Posterior cingulate gyrus (tissue), 11 donors: ENCODE measurements at places on chromosomes 6 and 20.

DNA sequence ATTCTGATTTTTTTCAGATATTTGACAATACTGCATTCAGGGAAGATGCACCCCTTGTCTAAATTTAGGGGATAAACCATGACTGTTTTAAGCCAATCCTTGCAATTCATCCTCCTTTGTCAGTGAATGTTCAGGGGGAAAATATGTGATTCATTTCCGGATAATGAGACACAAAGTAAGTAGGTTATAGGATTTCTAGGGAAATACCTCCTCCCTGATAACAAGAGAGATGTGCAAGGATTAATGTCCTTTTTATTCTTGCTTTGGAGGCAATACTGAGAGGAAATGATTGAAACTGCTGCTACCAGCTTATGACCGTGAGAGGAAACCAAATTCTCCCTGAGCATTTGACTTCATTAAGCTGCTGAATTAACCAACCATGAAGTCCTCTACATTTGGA lies 161.3 kb upstream of the EYA4 start:
- no peak for DNase-seq

DNA sequence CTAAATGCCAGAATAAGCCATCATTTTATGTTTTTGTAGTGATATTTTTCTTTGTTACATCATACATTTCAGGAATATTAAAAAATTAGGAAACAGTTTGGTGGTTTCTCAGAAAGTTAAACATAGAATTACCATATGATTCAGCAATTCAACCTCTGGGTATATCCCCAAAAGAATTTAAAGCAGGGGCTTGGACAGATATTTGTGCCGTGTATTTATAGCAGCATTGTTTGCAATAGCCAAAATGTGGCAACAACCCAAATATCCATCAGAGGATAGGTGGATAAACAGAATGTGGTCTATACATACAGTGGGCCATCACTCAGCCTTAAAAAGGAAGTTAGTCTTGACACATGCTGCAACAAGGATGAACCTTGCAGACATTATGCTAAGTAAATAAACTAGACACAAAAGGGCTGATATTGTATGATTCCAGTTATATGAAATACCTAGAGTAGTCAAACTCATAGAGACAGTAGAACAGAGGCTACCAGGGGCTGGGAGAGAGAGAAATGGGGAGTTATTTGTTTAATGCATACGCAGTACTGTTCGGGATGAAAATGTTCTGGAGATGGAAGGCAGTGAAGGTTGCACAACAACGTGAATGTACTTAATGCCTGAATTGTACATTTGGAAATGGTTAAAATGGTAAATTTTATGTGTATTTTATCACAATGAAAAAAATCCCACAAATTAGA lies 18.9 kb upstream of the TRAF3IP2 start:
- DNase-seq, result no peak

GRCh38 chr20:21450572-21450971 lies 53.2 kb upstream of the NKX2-4 start:
- no peak for DNase-seq

GRCh38 chr20:53847837-53848170 lies 222.6 kb downstream of the BCAS1 start:
- no peak for DNase-seq

- no peak for DNase-seq
Observed at GRCh38 chr6:156953127-156953478, 175.9 kb downstream of the ARID1B start.

- no peak for DNase-seq
Observed at GRCh38 chr6:105739764-105740163, 336.9 kb upstream of the PREP start.

DNA sequence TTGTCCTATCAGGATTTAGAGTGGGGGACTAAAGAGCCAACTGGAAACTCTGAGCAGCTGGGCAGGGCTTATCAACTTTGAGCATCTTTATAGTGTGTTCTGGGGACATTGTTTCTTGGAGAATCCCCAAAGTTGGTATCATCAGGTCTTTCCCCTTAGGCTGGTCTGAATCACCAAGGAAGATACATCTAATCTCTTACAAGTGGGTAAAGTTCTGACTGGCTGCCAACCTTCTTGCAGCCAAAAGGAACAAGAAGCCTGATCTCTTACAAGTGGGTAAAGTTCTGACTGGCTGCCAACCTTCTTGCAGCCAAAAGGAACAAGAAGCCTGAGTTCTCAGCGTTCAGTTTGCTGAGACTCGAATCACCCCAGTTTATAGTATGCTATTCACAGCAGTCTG lies 1.6 kb upstream of the MED23 start:
- DNase-seq, result peak; percentile 5

- DNase-seq, result no peak
Observed at GRCh38 chr20:47354464-47354713, 2.1 kb downstream of the ZMYND8 start.

GRCh38 chr6:39314273-39314795 lies at the start of gene KCNK17:
Gene KCNK17 (minus strand): TSS chr6:39314419. CDS start chr6:39314320, 99 bp downstream.
- DNase-seq, result no peak

GRCh38 chr6:144036064-144036834 lies 28.2 kb upstream of the PLAGL1 start:
- no peak for DNase-seq

DNA sequence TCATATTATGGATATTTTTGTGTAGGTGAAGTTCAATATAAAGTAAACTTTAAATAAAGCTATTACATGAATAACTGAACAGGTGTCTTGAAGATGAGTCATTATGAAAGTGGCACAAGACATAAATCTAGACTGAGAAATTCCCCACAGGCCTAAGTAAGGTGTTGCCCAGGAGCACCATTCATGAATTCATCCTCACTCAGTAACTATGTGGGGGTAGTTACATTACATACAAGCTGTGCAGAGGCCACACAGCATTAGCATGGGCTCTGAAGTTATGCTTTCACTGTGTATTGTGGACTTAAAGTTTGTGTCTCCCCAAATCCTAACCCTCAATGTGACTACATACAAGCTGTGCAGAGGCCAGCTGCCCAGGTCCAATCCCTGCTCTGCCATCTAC lies 65.9 kb downstream of the BCAS1 start:
- DNase-seq, result no peak

- DNase-seq, result no peak
Observed at GRCh38 chr6:160768101-160768500, 66.1 kb downstream of the PLG start.

DNA sequence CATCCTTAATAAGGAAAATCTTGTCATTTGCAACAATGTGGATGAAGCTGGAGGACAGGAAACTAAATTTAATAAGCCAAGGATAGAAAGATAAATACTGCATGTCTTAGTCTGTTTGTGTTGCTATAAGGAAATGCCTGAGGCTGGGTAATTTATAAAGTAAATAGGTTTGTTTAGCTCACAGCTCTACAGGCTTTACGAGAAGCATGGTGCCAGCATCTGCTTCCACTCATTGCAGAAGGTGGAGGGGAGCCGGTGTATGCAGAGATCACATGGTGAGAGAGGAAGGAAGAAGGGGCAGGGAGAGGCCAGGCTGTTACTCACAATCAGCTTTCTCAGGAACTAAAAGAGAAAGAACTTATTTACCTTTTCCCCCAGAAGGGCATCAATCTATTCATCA lies 118.9 kb upstream of the SMLR1 start:
- DNase-seq, result no peak

GRCh38 chr20:21251278-21251677 lies 51.9 kb upstream of the XRN2 start:
- no peak for DNase-seq

- no peak for DNase-seq
Observed at GRCh38 chr6:144006736-144007477, 1.2 kb downstream of the PLAGL1 start.

DNA sequence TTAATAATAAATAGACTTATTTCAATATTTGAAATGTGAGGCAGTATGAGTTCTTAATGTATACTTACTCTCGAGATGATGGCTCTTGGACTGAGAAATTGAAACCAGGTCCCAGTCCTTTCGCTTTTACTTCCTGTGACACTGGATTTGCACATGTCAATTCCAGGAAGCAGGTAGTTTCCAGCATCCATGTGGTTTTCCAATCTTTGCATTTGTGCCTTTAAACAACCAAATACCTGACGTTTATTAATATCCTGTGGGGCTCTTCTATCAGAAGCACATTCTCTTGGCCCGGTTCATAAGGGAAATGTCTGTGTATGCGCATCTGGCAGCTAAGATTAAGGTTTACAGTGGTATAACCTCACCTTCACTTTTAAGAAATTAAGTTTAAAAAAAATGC lies 13.1 kb downstream of the UTRN start:
- no peak for DNase-seq

GRCh38 chr20:60403105-60403741 lies 445.0 kb downstream of the CDH26 start:
- no peak for DNase-seq

DNA sequence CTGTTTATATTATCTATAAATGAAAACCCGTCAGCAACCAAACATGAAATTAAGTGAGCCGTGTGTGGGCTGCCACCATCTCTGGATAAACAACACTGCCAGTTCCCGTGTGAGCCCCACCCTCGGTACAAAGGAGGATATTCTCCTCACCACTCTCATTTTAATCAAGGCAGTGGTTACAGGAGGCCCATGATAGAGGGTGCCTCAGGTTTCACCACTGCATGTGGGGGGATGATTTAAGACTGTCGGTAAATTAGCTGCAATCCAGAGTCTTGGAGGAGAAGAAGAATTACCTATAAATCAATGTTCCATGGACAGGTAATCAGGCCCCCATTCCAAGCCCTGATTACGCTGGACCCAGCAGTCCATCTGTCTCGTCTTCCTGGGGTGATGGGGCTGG lies 361.6 kb upstream of the SULF2 start:
- DNase-seq, result no peak

GRCh38 chr6:133778414-133779130 lies 110.3 kb upstream of the TCF21 start:
- DNase-seq, result no peak

GRCh38 chr6:140183881-140184280 lies 809.4 kb upstream of the CITED2 start:
- DNase-seq, result no peak

GRCh38 chr6:156793200-156793599 lies 16.0 kb downstream of the ARID1B start:
- DNase-seq, result no peak

GRCh38 chr20:40667503-40667902 lies 21.5 kb downstream of the MAFB start:
- no peak for DNase-seq

GRCh38 chr6:137768935-137769334 lies 98.1 kb upstream of the TNFAIP3 start:
- DNase-seq, result no peak

DNA sequence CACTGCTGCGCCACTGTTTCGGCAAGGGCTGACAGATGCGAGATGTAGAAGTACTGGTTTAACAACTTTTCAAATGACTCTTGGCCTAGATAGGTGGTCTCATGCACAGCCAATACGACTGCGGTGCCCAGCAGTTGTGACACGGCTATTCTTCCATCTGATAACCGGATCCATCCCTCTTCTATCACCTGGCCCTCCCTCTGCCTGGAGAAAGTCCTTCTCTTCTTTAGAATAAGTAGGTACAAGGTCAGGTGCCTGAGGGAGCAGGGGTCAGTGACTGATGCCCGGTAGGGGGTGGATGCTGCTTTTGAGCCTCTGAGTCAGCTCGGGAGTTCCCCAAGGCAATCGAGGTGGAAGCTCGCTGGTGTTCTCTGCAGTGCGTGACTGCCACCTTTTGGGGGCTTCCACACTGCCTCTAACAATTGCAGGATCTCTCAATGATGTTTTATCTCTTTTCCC lies 166.8 kb upstream of the GRIK2 start:
- DNase-seq, result no peak

DNA sequence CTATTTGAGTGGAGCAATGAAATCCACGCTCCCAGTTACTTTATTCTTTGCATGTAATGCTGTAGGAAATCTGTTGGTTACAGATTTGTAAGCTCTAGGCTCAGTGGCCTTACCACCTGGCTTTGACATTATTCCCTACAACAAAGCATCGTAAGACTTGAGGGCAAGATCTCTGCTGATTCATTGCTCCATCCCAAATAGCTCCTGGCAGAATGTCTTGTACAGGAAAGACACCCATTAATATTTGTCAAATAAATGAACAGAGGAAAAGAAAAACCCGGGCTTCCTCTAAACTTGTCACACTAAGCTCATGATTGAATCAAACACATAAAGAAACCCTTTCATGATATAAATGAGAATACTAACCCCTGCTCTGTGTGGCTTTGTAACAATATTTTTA lies 357.5 kb upstream of the RNF217 start:
- DNase-seq, result no peak

DNA sequence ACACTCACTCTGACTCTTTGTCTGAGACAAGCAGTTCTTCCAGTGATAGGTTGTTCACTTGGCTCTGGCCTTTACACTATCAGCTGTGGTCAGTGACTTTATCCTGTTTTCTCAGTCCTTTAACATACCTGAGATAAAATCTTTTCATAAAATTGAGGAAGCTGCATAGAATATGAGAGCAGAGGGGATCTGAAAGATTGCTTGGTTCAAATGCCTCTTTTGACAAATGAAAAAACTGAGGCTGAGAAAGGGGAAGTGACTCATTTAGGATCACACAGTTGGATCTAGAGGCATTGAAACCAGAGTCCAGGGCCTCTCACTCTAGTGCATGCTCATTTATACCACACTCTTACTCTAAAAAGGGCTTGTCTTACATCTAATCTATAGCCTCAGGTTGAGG lies 277.0 kb upstream of the TBX18 start:
- no peak for DNase-seq

DNA sequence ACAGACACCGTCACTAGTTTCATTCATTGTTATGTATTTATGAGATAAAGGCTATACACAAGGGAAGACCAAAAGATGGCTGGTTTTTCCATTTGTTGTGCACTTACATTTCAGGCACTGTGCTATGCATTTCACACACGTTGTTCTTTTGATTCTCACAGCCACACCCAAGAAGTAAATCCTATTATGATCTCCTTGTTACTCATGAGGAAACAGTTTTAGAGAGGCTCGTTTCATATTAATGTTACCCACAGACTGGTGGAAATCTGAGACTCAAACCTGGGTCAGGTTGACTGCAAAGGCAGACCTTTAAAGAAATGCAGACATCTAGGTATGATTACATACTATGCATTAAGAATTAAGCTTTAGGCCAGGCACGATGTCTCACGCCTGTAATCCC lies 34.9 kb downstream of the SHLD1 start:
- DNase-seq, result no peak

GRCh38 chr6:11869672-11870340 lies 91.2 kb upstream of the ADTRP start:
- no peak for DNase-seq
